ENCODE measurements at places on chromosomes 2 and 18. TPM values are rescaled to one million over a fixed set of nuclear protein-coding genes. Genes with fewer than 3 reads are reported as not detected.

Gene SLC23A3
- 0.12 TPM for total RNA-seq

Gene ARHGEF4
- 4.2 TPM for total RNA-seq

Gene TSPYL6
- total RNA-seq: not detected

Gene POTEE
- not detected for total RNA-seq

Gene PFN4
- not detected for total RNA-seq

Gene VIL1
- total RNA-seq: not detected

Gene EPC2
- 16.9 TPM for total RNA-seq

Gene RAPGEF4
- 1.4 TPM for total RNA-seq

Gene ZNF512
- total RNA-seq: 13.0 TPM

Gene ERCC3
- 28.2 TPM for total RNA-seq

Gene PCARE
- total RNA-seq: 0.39 TPM

Measured in psoas muscle (tissue), 8 donors.